ENCODE measurements at places on chromosomes 2 and 18.

GRCh38 chr2:166784296-166784946 is 103.9 kb upstream of the XIRP2 start:
- no peak for DNase-seq

DNA sequence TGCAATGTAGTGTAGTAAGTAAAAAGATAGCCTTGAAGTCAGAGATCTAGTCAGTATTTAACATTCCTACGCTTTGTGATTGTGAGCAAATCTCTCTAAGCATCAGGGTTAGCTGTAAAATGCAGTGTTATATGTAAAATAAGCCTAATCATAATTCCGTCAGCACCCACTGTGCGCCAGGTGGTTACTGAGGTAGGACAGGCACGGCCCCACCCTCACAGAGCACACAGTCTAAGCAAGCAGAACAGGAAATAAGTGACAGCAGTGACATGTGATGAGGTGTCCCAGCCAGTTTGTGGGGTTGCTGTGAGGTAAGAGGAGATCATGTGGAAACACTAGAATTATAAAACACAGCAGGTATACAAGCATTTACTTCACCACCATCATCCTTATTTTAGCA is 267.1 kb downstream of the ICOS start:
- no peak for DNase-seq

DNA sequence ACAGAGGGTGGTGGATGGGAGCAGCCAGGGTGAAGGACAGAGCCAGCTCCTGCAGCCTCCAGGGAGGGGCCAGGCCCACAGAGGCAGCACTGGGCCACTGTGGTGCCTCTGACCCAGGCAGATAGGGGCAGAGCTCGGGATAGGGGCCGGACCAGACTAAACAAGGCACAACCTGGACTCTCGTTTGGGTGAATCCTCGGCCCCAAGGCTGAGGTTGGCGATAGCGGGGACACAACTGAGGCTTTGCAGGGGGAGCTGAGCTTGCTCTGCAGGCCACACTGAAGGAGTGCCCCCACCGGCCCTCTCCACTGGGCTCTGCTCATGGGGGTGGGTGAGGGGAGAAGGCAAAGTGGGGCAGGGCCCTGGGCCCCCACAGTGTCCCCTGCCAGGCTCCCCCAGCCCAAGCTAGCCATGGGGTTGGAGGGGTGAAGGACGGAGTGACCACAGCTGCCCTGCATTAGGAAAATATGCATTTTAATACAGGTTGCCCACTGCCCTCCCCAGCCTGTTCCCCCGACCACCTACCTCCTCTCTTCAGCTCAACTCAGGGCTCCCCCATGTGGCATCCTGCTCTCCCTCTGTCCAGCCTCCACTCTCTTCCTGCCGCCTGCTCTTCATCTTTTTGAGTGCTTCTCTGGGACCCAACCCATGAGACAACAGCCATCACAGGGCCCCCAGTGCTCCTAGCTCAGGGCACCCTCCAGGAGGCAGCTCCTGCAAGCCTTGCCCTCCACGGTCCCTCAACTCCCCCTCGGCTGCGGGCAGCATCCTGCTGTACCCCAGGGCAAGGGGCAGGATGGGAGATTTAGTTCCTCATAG is 152.8 kb downstream of the INHBB start:
- no peak for DNase-seq

DNA sequence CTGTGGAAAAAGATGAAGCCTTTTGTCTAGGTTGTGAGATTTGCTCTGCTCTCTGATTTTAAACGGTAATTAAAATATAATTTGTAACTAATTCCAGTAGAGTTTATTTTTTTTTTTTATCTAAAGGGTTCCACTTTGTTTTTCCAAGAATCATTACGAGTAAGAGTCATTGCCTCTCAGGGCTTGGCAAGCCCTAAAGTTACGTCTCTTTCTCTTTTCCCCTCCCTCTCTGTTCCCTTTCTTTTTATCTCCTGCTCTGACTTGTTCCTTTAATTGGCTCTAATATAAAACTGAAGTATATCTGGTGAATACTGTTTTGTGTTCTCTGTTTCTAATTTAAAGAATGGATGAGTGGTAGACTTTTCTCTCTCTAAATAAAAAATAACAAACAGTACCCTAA is 75.8 kb downstream of the CALCRL start:
- DNase-seq = no peak

GRCh38 chr18:55152801-55153200 is 193.5 kb upstream of the CCDC68 start:
- no peak for DNase-seq

DNA sequence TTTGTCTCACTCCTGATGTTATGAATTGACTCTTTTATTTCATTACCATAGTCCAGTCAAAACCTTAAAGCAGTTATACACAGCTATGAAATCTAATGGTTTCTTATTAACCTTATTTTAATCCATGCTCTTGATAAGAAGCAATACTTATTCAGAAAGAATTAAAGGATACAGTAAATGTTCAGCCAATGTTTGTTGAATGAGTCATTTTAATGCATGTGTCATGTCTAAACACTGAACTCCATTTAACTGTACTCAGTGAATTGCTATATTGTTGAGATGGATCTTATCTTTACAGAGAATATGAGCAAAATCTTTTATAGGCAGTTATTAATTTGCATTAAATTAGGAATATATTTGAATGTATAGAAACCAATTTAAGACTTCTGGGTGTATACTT is 135.1 kb upstream of the TFPI start:
- no peak for DNase-seq

DNA sequence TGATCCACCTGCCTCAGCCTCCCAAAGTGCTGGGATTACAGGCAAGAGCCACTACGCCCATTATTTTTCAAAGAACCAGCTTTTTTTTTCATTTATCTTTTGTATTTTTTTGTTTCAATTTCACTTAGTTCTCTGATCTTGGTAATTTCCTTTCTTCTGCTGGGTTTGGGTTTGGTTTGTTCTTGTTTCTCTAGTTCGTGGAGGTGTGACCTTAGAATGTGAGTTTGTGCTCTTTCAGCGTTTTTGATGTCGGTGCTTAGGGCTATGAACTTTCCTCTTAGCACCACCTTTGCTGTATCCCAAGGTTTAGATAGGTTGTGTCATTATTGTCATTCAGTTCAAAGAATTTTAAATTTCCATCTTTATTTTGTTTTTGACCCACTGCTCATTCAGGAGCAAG is 86.7 kb upstream of the MSTN start:
- DNase-seq = no peak

DNA sequence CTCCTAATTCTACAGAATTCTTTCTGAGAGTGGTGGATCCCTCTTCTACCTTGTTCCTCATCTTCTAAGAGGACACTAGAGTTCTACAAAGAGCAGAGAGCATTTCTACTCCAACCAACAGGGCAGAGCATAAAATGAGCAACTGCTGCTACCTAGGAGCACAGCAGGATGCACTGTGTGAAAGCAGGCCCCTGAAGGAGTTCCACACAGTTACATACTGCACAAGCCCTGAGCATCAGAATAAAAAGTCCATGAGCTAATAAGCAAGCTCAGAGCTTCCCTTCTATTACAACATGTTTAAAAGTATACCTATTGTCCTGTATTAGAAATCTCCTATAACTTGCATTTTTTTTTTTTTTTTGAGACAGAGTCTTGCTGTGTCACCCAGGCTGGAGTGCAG is 8.4 kb downstream of the FHL2 start:
- DNase-seq = no peak

GRCh38 chr2:229679393-229680125 is 34.8 kb downstream of the DNER start:
- DNase-seq = no peak

GRCh38 chr2:235506997-235507615 is 13.3 kb downstream of the AGAP1 start:
- no peak for DNase-seq

DNA sequence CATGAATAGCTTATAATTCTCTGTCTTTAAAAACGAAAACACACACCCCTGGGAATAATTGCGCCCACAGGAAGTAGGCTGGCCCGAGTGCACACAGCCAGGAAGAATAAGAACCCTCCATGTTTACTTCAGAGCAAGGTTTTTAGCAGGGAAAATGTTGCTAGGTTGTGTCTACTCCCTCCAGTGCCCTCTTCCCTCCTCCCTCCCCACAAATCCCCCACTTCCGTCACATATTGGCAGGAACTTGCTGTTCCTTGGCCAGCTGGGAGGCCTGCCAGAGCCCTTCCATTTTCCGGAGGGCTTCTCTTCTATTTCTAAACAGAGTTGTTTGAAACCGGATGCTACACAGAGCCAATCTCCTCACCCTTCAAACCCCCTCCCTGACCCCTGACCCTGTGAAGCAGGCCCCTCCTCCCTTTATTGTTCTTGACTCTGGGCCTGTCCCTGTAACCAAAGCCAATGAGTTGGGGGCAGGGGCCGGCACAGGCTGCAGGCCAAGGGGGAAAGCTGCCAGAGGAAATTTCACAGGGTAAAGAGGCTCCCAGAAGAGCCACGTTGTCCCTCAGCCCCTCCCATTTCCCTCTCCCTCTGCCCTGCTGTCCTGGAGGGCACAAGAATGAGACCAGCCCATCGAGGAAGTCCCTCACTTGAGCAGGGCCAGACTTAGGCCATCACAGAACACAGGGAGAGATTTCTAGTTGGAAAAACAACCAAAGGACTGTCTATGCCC is 49.8 kb upstream of the LGALSL start:
- DNase-seq = peak; percentile 83

GRCh38 chr2:169023161-169023560 is 8.0 kb downstream of the ABCB11 start:
- no peak for DNase-seq

DNA sequence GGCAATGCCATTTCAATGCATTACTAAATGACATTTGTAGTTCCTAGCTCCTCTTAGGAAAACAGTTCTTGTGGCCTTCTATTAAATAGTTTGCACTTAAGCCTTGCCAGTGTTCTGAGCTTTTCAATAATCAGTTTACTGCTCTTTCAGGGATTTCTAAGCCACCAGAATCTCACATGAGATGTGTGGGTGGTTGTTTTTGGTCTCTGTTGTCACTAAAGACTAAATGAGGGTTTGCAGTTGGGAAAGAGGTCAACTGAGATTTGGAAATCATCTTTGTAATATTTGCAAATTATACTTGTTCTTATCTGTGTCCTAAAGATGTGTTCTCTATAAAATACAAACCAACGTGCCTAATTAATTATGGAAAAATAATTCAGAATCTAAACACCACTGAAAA is 45.3 kb downstream of the HADHB start:
- no peak for DNase-seq

GRCh38 chr2:64655018-64655664 is 1.4 kb upstream of the SERTAD2 start:
- DNase-seq = no peak

- no peak for DNase-seq
These were observed 133.0 kb upstream of the CELF4 start for GRCh38 chr18:37698508-37699040.

DNA sequence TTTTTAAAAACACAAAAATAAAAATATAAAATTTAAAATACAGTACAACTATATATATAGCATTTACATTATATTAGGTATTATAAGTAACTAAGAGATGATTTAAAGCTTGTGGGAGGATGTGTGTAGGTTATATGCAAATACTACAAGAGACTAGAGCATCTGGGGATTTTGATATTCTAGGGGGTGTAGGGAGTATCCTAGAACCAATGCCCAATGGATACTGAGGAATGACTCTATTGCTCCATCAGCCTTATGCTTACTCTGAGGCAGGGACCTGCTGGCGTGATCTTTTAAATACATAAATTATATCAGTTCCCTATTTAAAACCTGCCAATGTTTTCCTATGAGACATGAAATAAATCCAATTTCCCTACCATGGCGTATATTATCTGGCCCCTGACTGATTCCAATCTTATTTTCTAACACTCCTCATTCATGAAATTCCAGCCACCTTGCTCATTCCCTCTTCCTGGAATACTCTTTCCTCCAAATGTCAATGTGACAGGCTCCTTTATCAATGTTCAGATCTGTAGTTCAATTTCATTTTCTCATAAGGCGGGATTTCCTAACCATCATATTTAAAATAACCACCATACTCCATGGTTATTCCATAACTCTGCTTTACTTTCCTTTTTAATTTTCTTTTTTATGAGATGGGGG is 22.2 kb downstream of the SP3 start:
- DNase-seq = no peak

DNA sequence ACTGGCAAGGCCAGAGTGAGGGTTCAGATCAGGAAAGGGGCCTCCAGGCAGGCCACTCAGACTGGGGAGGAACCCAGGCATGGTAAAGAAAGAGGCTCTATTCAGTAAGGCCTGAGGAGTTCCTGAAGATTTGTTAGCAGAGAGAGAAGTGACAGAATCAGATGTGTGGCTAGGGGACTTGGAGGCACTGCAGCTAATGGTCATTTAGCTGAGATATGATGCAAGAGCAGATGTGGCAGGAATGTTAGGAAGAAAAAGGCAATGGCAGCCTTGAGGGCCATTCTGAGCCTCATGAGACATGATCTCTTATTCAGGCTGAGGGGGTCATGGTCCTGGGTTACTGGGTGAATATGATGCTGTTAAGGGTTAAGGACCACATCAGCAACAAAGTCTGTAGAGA is 73.4 kb downstream of the CCDC93 start:
- DNase-seq = no peak

DNA sequence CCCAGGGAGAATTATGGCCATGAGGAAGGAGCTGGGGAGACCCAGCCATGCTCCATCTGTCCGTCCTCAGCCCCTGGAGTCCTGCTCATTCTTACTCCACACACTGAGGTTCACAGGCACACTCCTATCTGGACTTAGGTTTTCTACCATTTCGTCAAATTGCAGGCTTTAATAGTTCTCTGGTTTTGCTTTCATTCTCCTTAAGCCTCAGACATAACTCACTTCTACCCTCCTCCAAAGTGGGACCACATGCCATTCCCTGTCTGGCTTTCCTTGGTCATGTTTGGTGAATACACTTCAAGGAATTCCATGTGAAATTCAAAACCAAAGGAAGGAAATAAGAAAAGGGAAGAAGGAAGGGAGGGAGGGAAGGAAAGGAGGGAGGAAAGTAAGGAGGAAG is 115.7 kb downstream of the CMPK2 start:
- no peak for DNase-seq

GRCh38 chr18:54284981-54285785 is 15.9 kb downstream of the POLI start:
- DNase-seq = no peak

DNA sequence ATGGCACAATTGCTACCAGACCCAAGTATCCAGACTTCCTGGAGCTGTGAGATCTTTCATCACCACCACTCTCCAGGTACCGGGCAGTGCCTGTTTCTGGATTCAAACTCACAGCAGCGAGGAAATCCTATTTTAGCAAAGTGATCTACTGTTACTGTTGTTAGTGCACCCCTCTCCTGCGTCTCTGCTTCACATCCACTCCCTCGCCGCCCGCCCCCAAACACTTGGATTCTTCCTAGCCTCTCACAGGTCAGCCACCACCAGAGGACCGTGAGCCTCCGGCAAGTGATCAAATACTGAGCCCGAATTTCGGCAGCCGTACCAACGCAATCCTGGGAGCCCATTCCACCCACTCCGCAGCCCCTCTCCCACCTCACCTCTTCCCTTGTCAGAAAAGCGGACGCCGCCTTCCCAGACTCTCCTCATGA is 519 bp downstream of the METTL4 start:
- DNase-seq = peak; percentile 42

DNA sequence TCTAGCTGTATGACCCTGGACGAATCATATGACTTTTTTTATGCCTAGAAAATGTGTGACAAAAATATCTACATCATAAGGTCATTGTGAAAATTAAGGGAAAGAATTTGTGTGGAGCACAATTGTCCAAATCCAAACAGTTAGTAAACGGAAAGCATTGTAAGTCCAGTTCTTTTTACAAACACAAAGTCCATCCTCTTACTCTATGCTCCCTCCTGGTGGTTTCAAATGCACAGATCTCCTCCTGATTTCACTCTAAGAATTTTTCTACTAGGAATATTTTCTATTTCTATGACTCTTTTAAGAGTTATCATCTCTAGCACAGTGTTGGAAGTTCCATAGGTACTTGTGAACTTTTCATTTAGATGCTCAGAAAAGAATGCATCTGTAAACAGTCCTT is 125.2 kb upstream of the ARL5A start:
- no peak for DNase-seq

Measured in urinary bladder (tissue), 4 donors.